ENCODE measurements at places on chromosomes 11 and 22.

- DNase-seq: no peak
Observed at GRCh38 chr11:95371153-95371552, 140.2 kb upstream of the SESN3 start.

DNA sequence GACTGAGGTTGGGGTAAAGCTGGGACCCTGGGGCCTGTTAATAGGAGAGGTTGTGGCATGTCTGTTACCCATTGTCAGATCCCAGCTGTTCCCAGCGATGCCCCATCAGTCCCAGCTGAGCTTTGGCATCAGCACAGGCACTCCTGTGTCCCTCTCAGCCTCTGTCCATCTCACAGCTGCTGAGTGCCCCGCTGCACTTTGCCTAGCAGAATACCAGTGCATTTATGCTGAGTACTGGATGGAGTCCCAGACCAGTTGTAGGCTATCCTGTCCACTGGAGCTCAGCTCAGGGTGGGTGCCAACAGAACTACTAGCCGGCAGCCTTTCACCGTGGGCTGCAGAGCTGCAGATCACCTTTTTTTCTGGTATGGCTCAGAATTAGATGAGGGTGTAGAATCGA, 9.9 kb downstream of the FXYD6 start:
- DNase-seq: no peak

DNA sequence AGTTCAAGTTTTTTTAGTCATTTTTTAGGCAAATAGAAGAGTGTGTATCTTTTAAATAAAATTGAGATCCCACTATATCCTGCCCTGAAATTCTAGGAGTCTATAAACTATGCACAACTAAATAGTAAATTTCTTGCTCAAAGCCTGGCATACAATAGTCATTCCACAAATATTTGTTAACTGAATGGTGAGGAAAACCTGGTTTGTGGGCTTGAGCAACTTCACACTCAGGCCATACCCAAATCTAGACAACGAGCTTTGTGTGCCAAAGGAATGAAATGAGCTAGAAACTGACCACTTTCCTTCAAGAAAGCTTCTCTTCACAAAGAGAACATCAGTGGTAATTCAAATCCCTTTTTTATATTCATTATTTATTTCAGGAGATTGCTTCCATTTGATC, 39.6 kb upstream of the AMOTL1 start:
- DNase-seq: no peak

GRCh38 chr11:122923302-122923701, 40.7 kb downstream of the JHY start:
- no peak for DNase-seq

- no peak for DNase-seq
Observed at GRCh38 chr22:23012081-23012622, 58.2 kb upstream of the GNAZ start.

GRCh38 chr11:92269021-92269420, 44.4 kb downstream of the FAT3 start:
- DNase-seq: no peak

- no peak for DNase-seq
Observed at GRCh38 chr11:40328890-40329614, 1130.4 kb downstream of the LRRC4C start.

DNA sequence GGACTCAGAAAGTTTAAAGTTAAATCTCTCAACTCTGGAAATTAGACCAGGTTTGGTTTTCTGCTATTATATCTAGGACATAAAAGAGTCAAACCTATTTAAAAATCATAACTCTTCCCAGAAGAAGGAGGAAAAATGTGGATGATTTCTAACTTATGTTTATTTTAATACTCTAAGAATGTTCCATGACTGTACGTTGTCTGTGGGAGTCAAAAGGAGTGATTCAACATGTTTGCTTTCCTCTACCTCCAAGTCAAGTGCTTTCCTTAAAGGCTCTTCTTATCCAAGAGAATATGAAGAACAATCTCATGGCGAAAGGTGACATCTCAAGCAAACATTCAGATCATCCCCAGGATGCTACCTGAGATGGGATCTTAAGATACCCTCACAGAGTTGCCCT, 21.6 kb downstream of the OR51E1 start:
- DNase-seq: no peak

DNA sequence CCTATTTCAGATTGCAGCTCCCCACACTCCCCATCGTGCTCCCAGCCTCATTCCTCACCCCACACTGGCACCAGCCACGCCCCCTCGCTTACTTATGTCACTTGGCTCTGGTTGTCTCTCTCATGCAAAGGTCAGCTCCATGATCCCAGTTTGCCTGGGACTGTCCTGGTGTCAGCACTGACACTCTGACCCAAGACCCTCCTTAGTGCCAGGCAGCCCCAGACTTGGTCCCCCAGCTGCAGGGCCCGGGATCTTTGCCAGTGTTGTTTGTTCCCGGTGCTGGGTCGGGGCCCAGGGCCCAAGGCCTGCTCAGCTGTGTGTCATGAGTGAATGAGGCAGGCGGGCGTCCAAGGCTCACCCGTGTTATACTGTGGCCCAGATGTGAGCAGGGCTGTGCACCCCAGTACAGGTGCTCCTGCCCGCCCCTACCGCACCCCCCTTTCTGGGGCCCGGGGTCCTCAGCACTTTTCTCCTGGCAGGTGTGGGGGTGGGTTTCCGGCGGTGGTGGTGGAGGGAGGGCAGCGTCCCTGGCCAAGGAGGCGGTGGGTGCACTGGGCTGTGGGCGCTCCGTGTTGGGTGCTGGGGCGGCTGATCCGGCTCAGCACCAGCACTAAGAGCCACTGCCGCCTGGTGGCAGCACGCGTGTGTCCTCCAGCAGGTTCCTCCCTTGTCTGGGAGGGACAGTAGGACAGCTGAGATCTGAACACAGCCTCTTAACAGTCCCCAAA, 19.5 kb downstream of the IL17REL start:
- peak; percentile 62 for DNase-seq

DNA sequence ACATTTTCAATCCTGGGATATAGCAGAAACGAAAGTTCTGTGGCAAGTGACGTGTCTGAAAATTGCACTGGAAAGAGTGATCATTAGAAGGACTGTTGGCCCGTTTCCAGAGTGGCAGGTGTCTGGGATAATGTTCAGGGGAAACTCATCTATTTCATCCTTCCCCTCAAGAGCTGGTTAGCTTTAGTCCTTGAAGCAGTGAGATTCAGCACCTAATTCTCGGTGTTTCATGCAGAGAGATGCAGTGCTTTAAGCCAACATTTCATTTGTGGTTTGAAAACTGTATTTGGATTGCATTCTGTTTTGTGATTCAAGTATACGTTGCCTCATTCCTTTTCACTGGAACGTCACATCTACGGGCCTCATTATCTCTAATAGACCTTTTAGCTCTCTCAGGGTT, 205.0 kb upstream of the RAG2 start:
- no peak for DNase-seq

- DNase-seq: no peak
Observed at GRCh38 chr11:128603752-128604414, 16.5 kb upstream of the ETS1 start.

GRCh38 chr11:11336664-11337063, 16.4 kb downstream of the CSNK2A3 start:
- no peak for DNase-seq

DNA sequence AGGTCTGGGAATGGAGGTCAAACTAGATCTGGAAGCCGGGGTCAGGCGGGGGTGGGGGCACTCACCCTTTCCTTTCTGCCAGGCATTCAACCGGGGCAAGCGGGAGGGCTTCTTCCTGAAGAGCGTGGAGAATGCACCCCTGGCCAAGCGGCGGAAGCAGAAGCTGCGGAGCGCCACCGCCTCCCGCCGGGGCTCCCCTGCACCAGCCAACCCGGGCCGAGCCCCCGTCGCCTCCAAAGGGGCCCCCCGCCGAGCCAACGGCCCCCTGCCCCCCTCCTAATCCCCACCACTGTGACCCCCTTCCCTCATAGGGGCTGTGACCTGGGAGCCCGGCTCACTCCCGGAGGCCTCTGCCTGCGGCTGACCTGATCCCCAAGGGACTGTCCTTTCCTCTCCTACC, 12.2 kb downstream of the RPS6KA4 start:
- DNase-seq: no peak

DNA sequence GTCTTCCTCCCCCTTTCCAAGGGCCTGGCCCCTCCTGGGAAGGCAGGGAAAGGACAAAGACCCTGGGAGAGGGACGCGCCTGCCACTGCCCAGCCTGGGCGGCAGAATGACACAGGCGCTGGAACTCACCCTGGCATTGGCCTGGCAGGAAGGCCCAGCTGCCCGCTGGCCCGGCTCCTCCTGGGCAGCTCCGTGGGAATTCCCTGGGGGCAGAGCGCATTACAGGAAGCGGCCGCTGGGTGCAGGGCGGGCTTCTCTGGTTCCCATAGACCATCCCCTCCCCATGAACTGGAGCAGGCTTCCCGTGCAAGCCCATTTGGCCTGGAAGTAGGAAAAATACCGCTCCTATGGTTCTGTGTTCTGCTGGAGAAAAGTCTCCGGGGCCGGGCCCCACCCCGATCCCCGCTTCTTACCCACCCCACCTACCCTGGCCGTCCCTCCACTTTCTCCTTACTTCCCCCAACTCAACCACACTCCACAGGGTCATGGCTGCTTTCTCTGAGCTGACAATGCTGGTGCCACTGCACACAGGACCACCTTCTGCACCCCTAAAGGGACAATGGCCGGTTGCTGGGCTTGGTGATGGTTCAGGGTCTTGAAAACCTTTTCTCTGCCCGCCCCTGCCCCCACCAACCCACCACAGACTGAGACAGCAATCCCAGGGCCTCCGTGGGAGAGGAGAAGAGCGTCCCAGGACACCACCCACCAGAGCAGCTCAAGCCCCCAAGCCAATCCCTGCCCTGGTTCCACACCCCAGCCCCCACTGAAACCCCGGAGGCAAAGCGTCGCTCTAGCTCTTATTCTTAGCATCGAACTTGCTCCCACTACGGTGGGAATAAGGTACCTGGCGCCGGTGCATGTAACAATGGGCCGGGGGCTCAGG, 58.9 kb downstream of the LINC01488 start:
- no peak for DNase-seq

DNA sequence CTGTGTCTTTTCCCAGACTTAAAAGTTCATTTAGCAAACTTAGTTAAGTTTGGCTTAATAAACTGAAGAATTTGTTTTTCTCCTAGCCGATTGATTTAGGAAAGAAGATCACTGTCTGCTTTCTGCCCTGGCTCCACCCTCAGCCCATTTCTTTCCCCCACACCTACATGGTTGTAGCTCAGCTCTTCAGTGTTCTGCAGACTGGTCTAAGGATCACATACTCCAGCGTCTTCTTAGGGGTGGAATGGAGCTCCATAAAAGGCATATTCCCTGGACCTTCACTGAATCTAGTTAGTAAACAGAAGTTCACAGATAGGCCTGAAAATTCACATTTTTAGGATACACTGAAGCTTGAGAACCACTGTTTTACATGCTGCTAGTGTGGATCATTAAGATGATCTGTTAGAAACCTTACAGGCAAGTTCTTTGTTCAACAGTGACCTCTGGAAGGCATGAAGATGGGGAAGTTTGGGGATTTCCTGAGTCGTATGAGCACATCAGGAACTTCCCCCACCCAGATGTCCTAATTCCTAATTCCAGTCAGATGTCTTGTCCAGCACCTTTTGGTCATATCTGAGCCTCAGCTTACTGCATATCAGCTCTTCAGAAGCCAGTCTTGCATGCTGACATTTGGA, 16.8 kb downstream of the PIWIL4 start:
- DNase-seq: no peak

- DNase-seq: no peak
Observed at GRCh38 chr11:121800731-121801393, 315.2 kb downstream of the BLID start.

DNA sequence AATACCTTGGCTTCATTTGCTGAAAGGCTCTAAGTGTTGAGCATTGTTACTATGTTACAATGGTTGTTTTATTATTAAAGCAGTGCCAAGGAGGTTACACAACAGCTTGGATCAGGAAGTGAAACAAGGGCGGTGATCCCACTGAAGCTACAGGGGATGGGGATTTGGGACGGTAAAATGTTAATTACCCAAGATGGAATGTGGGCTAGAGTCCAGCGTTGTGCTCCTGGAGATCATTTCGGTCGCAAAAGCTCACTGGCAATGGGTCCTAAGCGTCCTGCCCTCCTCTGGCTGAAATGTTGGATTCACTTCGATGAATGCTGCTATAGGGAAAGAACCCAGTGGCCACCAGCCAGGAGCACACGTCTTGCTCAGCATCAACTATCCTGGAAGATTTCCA, 48.3 kb downstream of the FAM83F start:
- DNase-seq: no peak

DNA sequence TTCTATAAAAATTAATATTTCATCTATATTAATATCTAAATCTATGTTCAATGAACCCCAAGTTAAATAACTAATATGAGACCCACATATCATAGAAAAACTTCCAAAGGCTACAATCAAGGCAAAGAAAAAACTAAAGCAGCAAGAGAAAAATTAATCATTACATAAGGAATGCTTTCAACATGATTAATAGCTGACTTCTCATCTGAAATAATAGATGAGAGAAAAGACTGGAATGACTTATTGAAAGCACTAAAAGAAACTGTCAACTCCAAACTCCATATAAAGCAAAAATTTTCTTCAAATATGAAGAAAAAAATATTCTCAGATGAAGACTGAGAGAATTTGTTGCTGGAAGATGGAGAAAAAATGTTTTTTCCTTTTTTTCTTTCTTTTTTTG, 13.0 kb downstream of the TRIM5 start:
- DNase-seq: no peak

DNA sequence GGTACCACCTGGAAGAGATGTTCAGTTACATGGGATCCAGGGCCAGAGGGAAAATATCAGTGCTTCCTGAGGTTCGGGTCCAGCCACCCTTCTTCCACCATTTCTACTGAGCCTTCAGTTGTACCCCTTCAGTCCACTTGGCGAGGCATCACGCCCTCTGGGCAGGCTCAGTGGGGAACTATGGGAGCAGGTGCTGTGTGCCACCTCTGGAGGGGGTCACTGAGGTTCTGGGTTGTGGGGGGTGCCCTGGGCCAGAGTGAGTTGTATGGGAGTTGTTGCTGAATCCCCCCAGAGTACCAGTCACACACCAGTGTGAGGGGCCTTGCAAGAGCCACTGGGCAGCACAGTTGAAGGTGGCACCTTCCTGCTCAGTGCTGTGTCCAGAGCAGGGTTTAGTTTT, 2.7 kb upstream of the SREBF2 start:
- DNase-seq: no peak

DNA sequence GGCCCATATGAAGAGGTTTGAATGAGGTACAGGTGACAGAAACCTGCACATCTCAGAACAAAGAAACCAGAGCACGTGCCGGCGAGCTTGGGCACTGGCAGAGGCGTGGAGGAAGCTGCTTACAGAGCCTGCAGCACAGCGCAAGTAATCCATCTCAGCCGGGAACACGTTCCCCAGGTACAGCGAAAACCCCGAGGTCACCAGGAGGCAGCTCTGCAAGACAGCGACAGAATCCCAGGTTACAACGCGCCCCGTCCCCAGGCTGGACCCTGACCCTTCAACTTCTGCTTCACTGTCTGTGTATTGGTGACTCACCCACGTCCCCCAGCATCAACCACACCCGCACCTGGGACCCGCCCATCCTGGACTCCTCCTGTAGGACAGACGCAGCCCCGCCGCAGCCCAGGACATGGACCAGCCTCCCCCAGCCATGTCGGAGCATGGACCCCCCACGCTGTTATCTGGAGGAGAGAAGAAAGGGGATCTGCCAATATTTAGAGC, 2.2 kb downstream of the MLC1 start:
- no peak for DNase-seq

All from T-cell (primary cell).